Urothelium cell line (cell line): ENCODE measurements at places on chromosomes 7 and 10.

DNA sequence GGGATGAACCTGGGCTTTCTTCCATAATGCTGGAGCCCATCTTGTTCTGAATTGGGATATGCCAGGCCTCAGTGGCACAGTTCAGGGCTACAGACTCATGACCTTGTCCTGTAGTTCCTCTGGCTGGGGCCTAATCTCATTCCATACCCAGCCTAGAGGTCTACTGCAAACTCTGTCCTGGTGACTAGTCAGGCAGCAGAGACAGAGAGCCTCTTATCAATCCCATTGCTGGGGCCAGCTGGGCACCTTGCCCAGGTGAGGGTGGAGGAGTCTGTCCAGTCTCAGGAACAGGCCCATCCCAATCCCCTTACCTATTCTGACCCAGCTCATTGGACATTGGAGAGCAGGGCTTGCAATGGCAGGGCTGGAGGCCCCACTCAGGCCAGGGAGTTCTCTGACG lies 28.0 kb upstream of the COMTD1 start:
- DNase-seq: no peak

DNA sequence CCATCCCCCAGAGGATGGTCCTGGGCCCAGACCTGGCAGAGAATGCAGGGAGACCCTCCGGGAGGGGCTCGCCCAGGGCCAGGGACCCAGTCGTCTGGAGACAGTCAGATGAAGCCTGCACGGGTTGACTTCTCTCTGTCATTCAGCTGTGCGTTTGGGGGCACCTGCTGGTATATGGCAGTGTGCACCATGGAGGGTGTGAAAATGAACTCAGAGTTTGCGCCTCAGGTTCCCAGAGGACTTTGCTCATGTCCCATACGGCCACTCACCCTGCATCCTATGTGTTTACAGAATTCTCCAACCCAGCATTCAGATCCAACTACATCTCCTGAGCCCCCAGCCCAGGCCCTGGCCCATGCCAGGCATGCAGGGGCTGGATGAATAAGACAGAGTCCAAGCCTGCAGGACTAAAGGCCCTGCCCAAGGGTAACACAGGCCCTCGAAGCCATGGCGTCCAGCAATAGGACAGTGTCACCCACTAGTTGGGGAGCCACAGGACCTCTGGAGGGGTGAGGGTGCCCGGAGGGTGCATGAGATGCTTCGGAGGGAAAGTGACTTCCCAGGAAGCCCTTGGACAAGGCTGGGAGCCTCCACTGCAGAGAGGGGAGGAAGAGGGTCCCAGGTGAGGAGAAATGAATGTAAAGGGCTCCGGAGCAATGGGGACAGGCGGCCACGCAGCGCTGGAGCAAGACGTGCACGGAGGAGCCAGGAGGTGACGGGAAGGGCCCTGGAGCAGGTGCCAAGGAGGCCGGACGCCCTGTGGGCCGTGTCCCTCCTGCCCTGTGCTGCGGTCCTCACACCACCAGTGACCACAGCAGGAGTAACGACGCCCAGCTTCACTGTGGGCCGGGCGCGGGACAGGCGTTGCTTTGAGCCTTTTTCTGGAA lies 36.3 kb downstream of the CALML3 start:
- DNase-seq: no peak

DNA sequence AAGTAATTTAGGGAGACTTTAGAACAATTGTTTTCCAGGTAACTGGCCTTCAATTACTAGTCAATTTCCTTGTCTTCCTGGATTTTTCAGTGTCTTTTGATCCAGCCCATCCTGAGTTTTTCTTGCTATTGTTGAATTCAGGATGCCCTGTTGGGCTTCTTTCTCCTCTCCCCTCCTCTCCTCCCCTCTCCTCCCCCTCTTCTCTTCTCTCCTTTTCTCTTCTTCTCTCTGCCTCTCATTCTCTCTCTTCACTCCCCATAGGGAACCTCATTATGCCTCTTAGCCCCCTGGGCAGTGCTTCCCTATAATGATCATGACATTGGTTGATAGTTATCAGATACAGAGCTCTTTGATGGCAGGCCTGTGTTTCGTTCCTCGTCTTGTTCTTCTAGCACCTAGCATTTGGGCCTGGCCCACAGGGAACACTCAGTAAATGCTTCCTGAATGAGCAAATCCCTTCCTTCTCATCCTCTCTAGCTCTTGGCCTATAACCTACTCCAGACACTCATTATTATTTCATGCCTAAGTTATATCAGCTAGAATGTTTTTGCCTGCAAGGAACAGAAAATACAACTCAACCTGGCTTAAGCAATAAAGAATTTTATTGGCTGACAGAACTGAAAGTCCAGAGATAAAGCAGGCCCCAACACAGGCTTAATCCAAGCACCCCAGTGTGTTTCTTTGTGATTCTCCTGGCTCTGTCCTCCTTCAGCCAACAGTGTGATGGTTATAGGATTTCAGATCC lies 56.8 kb downstream of the CACNB2 start:
- no peak for DNase-seq

DNA sequence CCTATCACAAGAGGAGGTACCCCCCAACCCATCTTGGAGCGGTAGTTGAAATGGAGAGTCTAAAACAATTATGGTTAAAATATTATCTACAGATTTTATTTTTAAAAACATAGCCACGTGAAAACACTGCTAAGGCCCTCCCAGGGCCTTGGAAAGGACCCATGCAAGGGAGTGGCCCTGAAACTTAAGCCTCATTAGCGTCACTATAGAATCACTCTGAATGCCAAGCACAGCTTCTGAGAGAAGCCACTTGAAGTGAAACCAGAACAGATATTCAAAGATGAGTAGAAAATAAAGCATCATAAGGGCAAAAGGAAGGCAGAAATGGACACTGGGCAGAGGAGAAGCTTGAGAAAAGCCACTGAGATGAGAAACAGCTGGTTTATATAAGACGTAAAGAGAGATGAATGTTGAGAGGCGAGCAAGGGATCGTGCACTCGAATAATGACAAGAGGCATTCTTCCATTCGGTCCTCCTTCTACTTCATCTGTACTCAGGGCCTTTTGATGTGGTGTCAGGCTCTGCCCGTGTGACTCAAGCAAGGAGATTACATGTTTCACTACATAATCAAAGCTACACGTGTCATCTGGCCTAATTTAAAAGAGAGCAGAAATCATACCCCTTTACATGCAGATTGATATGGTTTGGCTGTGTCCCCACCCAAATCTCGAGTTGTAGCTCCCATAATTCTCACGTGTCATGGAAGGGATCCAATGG lies 33.4 kb upstream of the SLC39A12 start:
- no peak for DNase-seq

GRCh38 chr10:27383595-27384542 lies 120.2 kb upstream of the RAB18 start:
- peak; percentile 14 for DNase-seq

- no peak for DNase-seq
Observed at GRCh38 chr7:111312966-111313365, 222.0 kb downstream of the LRRN3 start.

DNA sequence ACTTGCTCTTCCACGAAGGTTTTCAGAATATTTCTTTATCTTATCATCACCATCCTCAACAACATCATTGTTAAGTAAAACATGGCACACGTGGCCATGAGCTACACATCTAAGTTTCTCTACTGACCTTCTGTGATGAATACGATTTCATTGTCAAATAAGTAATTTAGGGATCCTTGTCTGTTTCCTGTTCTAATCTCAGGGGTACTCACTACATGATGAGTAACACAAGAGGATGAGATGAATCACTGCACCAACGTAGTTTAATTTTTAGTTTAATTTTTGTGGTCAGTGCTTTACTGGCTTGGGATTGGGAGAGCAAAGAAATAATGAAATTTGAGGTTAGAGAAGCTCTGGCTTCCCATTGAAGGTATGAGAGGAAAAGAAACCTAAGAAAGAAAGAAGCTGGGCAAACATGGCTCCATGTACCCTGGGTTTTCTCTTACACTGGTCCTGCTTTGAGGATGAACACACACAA lies 461.9 kb upstream of the KLF6 start:
- no peak for DNase-seq

GRCh38 chr10:86661161-86662025 lies 6.9 kb upstream of the LDB3 start:
- DNase-seq: no peak

DNA sequence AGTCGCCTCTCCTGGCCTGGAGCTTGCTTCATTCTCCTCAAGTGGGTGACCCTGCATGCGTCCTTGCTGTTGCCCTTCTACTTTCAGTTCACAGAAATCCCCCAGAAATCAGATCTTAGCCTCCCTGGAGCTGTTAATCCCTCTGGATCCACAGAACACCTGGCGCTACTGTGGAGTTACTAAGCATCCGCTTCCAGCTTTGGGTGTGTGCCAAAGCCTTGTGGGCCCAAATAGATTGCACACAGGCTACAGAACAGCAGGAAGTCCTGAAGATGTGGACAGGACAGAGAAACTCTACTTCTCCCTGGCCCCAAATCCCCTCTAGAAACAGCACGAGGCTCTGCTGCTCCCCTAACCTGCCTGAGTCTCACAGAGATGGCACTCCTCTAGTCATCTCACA lies 36.6 kb upstream of the PDLIM1 start:
- DNase-seq: peak; percentile 32

GRCh38 chr7:140542228-140542603 lies 62.9 kb upstream of the MKRN1 start:
- no peak for DNase-seq

DNA sequence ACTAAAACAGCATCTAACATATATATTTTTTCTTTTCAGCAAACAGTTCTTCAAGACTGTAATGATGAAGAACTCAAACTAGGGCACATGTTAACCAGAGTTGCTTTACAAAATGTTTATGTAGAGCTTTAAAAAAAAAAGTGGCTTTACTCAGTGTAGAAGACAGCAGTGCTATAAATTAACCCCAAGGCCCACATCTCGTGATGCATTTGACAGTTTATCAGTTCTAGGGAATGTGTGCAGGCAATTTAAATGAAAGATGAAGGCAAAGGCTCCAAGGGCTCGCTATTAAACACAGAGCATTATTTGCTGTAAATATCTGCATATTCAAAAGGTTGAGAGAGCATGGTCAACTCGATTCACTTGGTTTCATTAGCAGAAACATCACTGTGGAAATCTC lies 558.1 kb downstream of the MAGI2 start:
- DNase-seq: no peak

- DNase-seq: no peak
Observed at GRCh38 chr10:30990971-30991646, 40.6 kb downstream of the ZNF438 start.

DNA sequence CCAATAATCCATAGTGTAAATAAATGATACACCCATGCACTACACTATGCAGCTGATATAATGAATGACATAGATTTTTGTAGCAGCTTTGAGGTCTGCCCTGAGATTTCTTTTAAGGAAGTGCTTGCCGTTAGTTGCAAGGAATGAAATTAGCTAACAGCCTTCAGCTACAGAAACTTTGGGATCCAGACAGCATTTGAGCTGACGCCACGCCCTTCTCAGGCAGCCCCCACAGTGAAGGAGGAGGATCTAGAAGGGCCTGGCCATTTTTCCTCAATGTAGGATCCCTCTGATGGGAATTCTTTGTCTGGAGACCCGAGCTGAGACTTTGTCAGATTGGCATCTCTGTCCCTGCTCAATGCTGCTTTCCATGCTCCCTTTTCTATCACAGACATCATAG lies 6.1 kb upstream of the PDK4 start:
- no peak for DNase-seq

GRCh38 chr10:18310761-18311160 lies 170.5 kb downstream of the CACNB2 start:
- DNase-seq: no peak

GRCh38 chr10:96344178-96344577 lies 14.6 kb downstream of the OPALIN start:
- DNase-seq: no peak

DNA sequence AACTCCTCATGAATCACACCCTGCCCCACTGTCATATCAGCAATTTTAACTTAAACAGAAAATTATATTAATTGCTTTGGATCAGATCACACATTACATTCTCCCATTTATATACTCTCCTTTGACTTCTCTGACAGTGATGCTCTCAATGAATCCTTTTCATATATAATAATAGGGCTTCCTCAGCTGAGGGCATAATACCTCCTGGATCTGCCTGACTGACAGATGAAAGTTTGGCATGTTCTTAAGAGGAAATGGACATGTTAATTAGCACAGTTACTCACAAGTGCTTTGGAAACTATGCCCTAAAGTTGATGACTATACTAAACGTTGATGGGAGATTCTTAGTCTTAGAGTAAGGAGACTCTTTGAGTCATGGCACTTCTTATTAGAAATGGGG lies 478.2 kb upstream of the LRRN3 start:
- no peak for DNase-seq

DNA sequence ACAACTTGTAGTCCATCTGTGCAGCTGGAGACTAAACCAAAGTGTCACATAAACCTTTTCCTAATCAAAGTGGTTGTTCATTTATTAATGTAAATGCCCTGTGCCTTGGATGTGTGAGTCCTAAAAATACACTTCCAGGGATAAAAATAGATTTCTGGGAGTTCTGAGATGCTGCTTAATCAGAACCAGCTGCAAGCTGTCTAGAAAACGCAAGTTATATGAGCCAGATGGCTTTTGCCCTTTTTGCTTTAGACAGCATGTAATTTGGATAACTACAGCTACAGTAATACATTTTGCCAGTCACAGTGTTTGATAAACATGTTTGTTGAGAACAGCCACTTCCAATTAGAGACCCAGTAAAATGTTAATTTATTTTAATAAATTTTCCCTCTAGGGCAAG lies 185.1 kb upstream of the PRPS1L1 start:
- DNase-seq: no peak

GRCh38 chr10:126455766-126456405 lies 67.6 kb upstream of the ADAM12 start:
- DNase-seq: no peak

DNA sequence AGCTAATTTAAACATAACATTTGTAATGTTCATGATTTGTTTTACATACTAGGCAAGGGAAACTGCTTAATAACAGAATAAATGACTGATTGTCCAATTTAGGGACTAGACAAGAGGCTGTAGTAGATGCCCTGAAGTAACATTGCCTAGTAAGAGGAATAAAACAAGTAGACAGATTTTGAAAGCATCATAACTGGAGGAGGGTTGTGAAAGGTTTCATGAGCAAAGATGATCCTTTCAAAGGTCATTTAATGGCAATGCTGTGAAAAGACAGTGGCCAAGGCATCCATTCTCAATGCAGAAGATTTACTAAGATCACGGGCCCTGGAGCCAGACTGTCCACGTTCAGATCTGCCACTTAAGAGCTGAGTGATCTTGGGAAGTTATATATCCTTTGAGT lies 44.8 kb upstream of the HHEX start:
- DNase-seq: no peak

DNA sequence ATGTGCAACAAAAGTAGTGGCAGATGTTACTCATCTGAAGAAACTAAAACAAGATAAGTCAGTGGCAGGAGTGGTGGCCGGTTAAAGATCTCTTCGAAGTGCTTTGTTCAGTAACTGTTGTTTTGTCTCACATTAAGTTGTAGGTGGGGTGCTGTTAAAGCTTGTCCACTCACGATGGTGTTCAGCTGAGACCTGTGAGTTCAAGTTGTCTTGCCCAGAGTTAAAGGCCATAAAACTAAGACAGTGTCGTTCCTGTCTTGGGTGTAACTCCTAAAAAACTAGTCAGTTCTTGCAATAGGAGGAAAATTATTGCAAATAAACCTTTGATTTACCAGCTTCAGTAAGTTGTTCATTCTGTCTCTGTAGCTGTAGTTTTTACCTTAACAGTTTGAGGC lies 857 bp upstream of the FOXP2 start:
- DNase-seq: no peak
